Dorsolateral prefrontal cortex (tissue), 122 donors: ENCODE measurements at places on chromosomes 6 and 20.

GRCh38 chr6:51844336-51844735, 243.1 kb downstream of the PKHD1 start:
- DNase-seq: no peak

DNA sequence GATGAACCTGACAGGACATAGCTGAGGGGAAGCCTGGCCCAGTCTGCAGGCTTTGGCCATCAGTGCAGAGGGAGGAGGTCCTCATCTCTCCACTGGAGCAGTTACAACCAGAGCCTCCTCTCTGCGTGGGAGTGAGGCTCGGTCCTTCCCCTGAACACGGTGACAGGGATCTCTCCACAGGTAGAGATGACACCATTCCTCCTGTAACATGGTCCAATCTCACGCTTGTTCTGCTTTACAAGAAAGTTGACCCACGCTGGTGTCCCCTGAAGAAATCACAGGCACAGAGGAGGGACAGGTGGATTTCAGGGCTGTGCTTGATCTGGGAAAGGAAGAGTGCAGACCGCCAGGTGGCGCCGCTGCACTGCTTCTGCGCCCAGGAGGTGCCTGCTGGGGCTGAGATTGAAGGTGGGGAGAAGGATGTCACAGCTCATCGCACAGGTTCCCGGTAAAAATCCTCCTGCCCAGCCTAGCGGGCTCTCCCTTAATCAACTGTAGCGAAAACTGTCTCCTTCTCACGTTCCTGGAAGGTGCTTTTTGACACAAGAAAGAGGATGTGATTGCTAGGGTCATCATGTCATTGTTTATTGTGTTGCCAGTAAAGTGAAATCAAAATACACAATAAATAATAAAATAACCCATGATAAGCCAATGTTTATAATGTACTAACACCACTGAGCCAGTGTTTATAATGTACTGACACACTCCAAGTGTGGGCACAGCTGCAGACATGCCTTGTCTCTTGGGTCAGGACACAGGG, 20.4 kb downstream of the HLA-G start:
- peak; percentile 73 for DNase-seq

DNA sequence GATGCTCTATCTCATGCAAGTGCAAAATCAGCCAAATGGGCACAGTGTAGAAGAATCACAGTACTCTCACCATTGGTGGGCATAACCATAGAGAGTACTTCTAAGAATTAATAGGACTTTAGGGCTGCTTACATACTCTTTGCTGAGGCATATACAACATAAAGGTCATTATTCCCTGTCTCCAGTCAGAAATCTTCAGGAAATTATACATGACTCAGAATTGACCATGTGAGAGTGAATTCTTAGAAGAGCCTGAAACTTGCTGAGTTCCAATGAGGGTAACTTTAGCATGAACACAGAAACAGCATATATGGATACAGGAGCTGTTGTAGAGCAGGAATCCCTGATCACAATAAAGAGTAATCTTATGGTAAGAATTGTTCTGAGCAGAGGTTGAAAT, 498.7 kb downstream of the TENT5A start:
- DNase-seq: no peak

DNA sequence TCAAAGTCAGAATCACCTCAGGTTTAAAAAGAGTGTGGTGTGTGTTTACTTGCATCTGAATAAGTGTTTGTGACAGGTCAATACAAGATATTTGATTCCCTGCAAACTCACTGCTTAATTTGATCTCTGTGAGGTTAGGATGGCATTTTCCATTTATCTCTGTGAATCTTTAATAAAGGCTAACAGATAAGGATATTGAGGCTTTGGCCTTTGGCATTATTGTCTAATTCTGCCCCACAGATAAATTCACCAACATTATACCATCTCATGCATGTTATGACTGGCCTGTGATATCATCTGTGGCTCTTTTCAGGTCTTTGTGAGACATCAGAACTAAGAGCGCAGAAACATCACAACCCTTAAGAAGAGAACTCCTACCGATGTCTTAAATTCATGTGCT, 84.7 kb downstream of the TRMT6 start:
- no peak for DNase-seq

- DNase-seq: no peak
Observed at GRCh38 chr6:21273451-21273850, 320.1 kb upstream of the SOX4 start.

DNA sequence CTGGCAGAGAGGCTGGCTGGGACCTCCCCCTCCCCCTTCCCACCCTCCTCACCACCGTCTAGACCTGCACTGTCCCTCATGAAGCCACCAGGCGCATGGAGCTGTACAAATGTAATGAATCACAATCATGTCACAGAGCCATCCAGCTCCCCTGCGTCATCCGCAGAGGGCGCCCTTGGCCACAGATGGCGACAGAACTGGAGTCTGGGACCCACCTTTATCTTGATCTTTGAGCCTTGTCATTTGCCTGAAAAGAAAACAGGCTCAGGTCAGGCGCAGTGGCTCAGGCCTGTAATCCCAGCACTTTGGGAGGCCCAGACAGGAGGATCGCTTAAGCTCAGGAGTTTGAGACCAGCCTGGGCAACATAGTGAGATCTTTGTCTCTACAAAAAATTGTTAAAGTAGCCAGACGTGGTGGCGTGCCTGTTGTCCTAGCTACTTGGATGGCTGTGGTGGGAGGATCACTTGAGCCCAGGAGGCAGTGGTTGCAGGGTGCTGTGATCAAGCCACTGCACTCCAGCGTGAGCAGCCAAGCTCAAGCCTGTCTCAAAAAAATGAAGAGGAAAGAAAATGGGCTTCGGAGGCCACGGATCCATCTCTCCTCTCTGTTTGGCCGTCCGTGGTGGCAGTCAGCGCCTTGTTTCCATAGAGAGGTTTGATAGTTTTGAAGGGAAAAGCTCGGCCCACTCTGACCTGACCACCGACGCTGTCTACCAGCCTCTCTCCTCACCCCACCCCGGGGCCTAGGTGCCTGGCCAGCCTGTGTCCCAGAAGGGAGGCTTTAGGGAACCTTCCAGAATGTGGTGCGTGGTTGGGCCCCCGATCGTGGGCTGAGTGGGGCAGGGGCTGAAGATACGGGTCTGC, 6.2 kb downstream of the COL9A3 start:
- no peak for DNase-seq

DNA sequence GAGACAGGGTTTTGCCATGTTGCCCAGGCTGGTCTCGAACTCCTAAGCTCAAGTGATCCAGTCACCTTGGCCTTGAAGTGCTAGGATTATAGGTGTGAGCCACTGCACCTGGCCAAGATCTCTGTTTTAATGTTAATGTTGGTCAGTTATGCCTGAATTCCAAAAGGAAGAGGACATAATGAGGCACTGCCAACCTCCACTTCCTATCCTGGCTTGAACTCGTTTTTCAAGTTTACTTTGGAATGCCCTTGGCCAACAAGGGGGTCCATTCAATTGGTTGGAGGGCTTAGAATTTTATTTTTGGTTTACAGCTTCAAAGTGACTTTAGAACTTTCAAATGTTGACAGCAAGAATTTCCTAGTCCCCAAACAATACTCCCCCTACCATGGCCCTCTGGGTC, 29.8 kb downstream of the DNAAF9 start:
- no peak for DNase-seq

- no peak for DNase-seq
Observed at GRCh38 chr6:150451807-150452427, 83.1 kb downstream of the IYD start.

GRCh38 chr20:58921564-58921963, 59.5 kb upstream of the NELFCD start:
- DNase-seq: no peak

DNA sequence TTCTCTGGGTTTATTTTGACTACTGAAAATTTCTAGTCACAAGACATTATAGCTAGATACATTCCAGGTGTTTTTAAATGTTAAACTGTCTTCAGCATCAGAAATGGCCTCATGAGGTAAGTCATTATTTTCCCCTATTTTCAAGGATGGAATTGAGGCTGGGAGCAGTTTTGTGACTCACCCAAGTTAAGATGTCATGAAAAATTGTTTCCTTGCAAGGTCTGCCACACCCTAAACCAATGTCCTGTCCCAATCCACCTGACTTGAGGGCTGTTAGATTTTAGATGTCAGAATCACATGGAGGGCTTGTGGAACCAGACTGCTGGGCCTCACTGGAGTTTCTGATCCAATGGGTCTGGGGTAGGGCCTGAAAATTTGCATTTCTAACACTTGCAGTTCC, 16.9 kb downstream of the SLC22A3 start:
- no peak for DNase-seq

DNA sequence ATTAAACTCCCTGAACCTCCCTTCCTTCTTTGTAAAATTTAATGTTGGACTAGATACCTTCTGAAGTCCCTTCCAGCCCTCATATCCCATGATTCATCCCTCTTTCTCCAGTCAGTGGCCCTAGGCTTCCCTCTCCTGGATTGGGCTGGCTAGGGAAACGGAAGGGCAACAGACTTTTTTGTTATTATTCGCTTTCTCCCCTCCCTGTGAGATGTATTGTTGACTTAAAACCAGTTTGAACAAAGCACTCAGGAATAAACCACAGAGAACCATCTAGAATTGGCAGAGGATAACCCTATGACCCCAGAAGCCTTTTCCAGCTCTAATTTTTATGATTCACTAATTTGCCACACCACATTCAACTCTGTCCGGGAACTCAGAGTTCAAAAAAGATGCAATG, 239.7 kb upstream of the SUPT3H start:
- DNase-seq: no peak

DNA sequence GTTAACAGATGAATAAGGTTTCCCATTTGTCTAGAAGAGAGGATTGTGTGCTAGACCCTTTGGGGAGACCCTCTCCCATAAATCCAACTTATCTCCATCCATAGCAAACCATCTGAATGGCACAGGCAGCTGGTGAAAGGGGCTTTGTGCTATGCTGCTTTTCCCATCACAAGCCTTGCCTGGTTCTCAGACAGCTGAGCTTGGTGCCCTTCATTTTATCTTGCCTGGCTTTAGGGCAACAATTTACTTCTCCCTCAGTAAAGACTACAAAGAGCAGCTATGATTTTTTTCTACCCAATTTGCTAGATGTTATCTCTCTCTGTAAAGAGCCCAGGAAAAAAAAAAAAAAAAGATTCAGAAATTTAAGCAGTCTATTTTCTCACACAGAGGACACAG, 117.0 kb upstream of the COL21A1 start:
- no peak for DNase-seq

GRCh38 chr6:8020083-8020482, 44.1 kb downstream of the BLOC1S5 start:
- DNase-seq: no peak

GRCh38 chr20:53146201-53146891, 174.2 kb downstream of the TSHZ2 start:
- no peak for DNase-seq

GRCh38 chr20:36261389-36262105, 25.3 kb downstream of the AAR2 start:
- DNase-seq: no peak

DNA sequence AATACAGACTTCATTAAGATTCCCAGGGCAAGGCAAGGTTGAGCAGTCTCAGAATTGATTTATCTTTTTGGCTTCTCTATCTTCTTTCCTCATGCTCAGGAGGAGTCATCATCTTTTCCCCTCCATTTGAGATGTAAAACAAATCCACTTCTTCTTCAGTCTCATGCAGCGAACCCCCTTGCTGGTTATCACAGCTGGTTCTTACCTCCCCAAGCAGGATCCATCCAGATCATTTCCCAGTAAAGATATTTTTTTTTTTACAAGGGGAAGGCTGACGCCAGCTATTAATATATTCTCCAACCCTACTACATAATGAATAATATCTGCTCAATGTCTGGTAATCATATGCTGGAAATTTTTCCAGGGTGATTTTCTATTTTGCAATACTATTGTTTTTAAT, 508.9 kb upstream of the NOX3 start:
- DNase-seq: no peak

GRCh38 chr20:61161726-61162390, 90.2 kb upstream of the CDH4 start:
- no peak for DNase-seq

DNA sequence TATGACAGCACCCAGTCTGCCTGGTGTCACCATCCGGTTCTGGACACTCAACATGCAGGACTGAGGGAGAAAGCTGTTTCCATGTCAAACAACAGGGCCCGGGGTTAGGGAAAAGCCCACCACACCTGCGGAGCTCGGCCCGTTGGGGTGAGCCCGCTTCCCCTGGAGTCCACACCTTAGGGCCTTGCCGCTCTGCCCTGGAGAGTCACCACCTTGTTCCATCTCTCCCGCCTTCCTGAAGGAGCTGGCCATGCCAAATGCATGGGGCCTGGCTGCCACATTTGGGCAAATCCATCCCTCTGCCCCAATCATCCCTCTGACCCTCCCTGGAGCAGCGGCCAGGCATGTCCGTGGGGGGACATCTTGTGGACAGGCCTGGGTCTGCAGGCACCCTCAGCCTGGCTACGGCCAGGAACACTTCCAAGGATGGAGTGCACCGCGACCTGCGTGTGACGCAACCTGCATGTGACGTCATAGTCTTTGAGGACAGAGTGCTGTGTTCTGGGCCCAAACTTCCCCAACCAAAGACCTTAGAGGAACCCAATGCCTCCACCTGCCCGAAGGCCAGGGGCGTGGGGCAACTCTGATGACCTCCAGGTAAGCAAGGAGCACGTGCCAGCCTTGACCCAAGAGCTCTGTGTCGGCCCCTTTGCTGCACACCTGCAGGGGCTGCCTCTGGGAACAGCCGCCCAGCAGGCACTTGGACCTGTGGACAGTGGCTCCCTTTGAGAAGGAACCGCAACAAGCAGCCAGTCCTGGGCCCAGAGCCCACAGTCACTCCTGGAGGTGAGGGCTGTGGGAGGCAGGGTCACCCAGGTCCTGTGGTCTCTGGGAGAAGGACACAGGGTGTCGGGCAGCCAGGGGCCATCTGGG, 1.7 kb downstream of the CABLES2 start:
- peak; percentile 63 for DNase-seq

DNA sequence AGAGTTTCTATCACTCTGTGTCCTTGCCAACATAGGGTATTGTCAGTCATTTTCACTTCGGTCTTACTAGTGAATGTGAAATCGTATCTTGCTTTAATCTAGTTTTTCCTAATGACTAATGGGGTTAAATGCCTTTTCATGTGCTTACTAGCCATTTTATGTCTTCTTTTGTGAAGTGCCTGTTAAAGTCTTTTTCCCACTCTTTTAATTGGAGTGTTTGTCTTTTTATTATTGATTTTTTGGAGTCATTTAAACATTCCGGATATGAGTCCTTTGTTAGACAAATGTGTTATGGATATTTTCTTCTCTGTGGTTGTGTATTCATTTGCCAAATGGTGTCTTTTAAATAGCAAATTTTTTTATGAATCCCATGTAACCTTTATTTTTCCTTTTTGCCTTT, 194.6 kb downstream of the CDH26 start:
- DNase-seq: no peak

DNA sequence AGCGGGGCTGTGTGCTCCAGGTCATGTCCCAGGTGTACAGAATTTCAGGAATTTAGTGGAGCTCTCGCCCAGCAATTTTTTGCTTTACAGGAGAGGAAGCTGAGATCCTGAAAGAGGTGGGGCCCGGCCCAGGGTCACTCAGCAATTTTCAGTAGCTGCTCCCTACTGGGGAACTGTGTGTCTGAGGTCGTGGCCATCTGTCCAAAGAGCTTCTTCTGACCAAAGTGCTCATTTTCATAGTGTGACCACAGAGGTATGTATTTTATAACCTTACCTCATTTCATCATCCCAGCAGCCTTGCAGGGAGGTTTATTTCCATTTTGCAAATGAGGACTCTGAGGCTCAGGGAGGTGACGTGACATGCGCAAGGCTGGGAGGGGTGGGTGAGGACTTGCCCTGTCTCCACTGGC, 46.3 kb downstream of the FAM209B start:
- no peak for DNase-seq

- DNase-seq: no peak
Observed at GRCh38 chr6:132733814-132734213, 20.0 kb upstream of the VNN1 start.
